Activated CD4-positive, alpha-beta T cell treated with anti-CD3 and anti-CD28 coated beads for 1 hour (primary cell): ENCODE measurements at places on chromosomes 7 and 10.

- DNase-seq: no peak
These were observed 29.5 kb downstream of the LYZL2 start for GRCh38 chr10:30600005-30600404.

DNA sequence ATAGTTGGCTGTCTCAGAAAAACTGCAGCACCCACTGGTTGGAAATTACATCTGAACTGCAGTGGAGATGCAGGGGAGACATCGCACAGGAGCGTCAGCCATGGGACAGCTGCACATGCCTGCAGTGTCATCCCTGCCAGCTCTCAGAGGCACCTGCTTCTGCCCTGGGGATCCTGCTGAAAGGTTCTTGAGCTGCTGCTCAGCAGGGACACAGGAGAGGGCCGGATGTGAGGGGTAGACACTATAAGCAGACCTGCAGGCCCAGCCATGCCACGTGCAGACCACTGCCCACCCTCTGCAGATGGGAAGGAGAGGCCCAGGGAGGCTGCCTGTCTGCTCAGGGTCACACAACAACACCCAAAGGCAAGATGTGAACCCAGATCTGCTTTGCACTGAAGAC is 601.4 kb downstream of the DNAJB6 start:
- no peak for DNase-seq

DNA sequence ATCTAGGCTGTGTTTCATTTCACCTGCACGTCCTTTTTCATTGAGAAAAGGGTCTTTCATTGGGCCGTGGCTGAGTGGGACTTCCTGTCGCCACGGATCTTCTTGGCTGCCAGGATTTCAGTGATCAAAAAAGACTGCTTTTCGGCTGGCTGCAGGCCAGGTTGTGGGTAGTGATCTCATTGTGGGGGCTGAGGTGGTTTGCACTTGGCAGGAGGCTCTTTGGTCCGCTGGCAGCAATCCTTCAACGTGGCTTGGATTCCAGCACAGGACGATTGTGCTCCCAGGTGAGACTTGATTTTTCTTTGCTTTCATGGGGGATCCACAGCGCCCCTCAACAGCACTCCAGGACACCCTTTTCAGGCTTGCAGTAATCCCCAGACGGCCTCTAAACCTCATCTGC is 29.0 kb upstream of the ZNF273 start:
- no peak for DNase-seq

GRCh38 chr10:35523670-35524225 is 81.4 kb upstream of the GJD4 start:
- no peak for DNase-seq

GRCh38 chr7:41711283-41712064 is 8.6 kb upstream of the INHBA start:
- no peak for DNase-seq

DNA sequence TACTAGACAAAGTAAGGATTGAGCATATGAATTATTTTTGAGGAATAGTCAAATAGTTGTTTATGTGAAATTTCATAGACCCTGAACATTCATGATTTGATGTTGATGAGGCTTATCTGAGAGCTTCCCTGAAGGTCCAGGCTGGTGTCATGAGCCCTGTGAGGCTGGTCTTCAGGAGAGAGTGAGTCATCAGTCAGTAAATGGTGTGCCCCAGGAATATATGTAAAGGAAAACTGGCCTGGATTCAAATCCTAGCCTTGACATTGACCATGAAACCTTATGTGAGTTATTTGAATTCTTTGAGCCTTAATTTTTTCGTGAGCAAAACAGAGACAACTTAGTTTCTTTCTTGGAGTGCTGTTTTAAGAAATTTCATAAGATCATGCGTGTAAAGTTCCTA is 6.2 kb downstream of the TMEM236 start:
- no peak for DNase-seq

- no peak for DNase-seq
These were observed 557 bp upstream of the LSM8 start for GRCh38 chr7:118183428-118183785.

- no peak for DNase-seq
These were observed 600 bp upstream of the LGI1 start for GRCh38 chr10:93757136-93757535.

- DNase-seq: no peak
These were observed 64.0 kb downstream of the CAMK1D start for GRCh38 chr10:12413369-12413711.

GRCh38 chr7:47361236-47361635 is 220.7 kb downstream of the TNS3 start:
- DNase-seq: no peak

DNA sequence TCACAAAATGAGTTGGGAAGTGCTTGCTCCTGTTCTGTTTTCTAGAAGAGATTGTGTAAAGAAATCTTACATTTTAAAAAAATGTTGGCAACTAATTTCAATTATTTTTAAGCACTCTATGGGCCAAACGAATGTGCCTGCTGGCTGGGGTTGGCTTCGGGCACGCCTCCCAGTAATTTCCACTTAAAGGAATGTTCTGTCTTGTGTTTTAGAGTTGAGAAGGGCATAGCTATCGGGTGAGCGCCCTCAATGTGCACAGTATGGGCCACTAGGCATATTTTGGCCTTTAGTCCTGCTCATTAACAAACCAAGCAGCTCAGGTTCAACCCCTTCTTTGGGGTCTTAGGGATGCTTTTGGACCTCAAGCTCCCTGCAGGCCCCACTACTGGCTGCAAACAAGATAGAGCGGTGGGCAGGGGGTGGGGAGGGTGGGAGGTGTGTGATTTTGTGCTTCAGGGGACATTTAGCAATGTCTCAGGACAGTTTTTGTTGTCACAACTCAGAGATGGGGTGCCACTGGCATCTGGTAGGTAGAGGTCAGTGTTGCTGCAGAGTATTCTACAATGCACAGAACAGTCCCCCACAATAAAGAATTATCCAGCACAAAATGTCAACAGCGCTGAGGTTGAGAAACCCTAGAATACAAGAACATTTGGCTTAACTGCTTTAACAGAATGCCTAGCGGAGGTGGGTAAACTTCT is 40.7 kb downstream of the TACC2 start:
- DNase-seq: no peak

- DNase-seq: no peak
These were observed 162.7 kb downstream of the DIP2C start for GRCh38 chr10:526651-527312.

GRCh38 chr7:99707096-99707495 is 27.3 kb upstream of the CYP3A5 start:
- DNase-seq: no peak

DNA sequence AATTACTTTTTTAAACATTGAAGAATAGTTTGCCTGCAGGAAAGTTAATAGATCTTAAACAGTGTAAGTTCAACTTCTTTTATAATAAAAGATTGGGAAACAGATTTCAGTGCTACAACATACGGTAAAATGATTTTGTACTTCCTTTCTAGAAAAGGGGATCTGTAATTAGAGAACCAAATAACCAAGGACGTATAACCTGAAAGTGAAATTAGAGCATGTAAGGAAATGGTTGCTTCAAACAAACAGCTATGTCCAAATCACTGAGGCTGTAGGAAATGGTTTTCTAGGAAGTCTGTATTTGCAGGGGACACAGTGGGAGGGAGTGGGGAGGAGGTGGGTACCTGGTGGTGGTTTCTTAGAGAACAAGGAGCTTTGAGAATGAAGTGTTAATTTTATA is 57.9 kb upstream of the EXOC6 start:
- DNase-seq: no peak

DNA sequence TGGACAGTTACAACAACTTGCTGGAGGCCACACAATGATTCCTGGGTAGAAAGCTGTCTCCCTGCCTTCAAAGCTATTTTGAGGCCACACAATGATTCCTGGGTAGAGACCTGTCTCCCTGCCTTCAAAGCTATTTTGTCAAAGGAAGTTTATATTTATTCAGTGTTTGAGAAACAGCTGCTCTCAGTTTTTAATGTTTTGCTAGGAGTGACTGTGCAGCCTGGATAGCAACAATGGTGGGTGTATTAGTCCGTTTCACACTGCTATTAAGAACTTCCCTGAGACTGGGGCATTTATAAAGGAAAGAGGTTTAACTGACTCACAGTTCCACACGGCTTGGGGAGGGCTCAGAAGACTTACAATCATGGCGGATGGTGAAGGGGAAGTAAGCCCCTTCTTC is 3.9 kb upstream of the SGPL1 start:
- DNase-seq: no peak

- DNase-seq: no peak
These were observed 6.0 kb upstream of the SMNDC1 start for GRCh38 chr10:110310741-110311140.

GRCh38 chr10:14936584-14936983 is 17.3 kb downstream of the DCLRE1C start:
- DNase-seq: no peak

- DNase-seq: no peak
These were observed 45.9 kb downstream of the COL1A2 start for GRCh38 chr7:94440451-94441039.

DNA sequence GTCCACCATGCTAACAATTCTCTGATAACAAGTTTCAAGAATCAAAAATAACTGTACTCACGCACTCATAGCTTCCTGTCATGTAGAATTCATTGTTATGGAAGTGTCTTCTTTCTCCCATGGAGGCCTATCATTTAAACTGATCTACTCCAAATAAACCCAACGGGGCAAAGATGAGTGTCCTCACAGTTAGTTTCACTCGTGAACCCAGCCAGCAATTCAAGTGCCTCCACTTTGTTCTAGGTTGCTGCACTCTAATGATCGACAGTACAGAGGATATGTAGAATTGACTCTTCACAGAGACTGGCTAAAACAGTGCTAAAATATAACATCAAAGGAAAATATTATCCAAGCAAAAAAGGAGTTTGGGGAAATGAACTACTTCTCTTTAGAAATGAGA is 111.4 kb downstream of the LRRN3 start:
- no peak for DNase-seq

DNA sequence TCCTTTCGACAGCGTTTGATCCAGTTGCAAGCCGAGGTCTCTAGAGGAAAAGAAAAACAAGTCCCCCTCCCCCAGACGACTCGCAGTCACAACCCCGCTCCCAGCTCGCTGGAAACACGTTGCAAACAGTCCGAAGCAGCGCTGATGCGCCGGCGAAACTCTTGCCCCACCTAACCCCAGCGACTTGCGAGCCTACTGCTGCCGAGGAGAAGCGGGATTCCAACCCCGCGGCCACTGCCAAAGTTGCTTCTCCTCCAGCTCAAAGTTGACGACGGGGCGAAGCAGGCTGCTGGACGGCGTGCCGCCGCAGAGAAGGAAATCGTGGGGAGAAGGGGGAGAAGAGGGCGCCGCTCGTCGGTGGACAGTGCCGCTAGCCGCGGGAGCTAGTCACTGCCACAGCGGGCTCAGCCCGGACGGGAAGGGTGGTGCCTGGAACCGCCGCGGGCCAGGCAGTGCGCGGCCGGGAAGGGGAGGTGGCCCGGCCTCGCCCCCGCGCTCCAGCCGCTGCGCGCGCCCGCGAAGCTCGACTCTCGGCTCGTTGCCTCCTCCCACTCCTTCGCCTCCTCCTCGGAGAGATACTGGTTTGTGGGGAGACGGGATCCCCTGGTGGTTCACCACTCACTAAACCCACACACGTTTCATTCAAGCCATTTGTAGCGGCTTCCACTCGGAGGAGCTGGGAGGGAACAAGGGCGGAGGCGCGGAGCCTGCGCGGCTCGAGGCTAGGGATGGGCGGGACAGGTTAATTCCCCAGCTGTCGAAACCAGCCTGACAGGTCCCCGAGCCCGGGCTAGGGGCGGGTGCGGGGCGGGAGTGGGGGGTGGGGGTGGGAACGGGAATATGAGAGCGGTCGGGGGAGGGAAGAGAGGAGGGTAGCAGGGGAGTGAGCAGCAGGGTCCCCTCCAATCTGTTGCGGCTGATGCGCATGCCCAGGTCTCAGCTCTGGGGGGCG is at the start of gene GPR37:
TSS of gene GPR37 (minus strand) at position 392 of the 952 bp plus-strand sequence. CDS start 816 bp downstream, outside the sequence.
- no peak for DNase-seq

DNA sequence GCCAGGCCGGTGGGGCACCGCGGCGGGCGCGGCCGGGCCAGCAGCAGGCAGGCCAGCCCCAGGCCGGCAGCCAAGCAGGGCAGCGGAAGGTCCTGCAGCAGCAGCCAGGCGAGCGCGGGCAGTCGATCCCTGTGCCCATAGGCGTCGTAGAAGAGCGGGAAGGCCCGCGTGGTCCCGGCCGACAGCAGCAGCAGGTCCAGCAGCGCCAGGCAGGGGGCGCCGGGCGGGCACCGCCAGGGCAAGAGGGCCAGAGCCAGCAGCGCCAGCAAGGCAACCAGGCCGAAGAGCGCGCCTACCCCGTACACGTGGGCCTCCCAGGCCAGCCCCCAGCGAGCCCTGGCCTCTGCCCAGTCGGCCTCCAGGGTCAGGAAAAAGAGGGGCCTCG is 8.4 kb upstream of the RBM28 start:
- DNase-seq: no peak

- DNase-seq: no peak
These were observed 19.3 kb downstream of the CDHR3 start for GRCh38 chr7:105982388-105982787.

DNA sequence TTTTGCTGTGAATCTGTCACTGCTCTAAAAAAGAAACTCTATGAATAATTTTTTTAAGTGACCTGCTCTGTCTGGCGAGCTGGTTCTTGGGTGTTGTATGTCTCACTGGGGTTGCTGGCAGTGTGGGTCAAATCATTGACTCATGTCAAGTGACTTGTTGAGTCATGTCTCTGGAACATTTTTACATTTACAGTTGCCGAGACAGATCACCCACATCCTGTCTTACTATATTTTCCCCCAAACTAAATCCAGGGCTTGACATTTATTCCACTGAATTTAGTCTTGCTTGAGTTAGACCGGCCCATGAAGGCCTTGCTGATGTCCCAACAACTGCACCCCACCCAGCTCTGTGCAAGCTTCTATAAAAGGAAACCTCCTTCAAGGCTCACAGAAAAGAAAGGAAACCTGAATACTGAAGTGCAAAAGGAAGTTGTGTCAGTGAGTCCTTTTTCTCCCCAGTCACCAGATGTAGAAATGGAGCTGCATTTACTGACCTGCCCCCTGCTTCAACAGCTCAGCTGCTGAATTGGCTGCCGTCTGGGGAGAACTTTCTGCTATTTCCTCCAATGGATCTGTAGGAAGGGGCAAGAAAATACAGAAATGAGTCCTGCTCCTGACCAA is 290.3 kb downstream of the TNS3 start:
- no peak for DNase-seq

- DNase-seq: no peak
These were observed 118.6 kb upstream of the BTBD16 start for GRCh38 chr10:122152544-122152943.

DNA sequence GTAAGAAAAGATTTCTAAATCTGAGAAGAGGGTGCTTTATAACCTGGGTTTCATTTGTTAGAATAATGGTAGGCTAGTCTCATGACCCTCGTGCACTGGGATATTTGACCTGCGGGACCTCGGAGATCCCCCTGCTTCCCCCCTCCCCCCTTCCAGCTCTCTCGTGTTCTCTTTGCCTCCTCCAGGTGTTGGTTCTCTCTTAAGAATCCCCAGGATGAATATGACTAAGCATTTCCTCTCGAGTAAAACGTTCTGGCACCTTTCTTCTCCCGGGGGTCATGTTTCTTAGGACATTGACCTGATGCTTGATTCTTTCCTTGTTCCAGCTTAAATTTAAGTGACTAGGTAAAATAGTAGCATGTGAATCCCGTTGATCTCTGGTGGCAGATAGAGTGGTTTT is 71.2 kb downstream of the SHH start:
- DNase-seq: no peak
